ENCODE measurements at places on chromosomes 2 and 18.

GRCh38 chr2:157843935-157844334, 32.2 kb downstream of the ACVR1 start:
- no peak for DNase-seq

DNA sequence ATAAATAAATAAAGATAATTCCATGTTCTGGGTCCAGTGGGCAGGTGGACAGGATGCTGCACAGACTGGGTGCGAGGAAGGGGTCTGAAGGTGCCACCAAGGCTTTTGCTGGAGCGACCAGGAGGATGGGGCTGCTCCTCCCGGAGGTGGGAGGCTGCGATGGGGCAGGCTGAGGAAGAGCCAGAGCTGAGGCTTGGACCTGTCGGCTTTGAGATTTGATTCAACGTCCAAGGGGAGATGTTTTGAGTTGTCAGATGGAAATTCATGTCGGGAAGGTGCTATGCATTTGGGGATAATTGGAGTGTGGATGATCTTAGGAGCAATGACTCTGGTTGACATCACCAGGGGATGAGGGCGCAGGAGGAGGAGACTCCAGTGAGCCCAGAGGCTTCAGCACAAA, 11.7 kb downstream of the ALLC start:
- DNase-seq = no peak

- DNase-seq = no peak
Measured at GRCh38 chr2:177622521-177622920, 229.9 kb downstream of the AGPS start.

- peak; percentile 40 for DNase-seq
Measured at GRCh38 chr2:144659731-144660275, 139.9 kb upstream of the ZEB2 start.

GRCh38 chr2:173048897-173049661, 26.6 kb upstream of the MAP3K20 start:
- DNase-seq = no peak

GRCh38 chr2:128273469-128274081, 45.1 kb downstream of the HS6ST1 start:
- no peak for DNase-seq

DNA sequence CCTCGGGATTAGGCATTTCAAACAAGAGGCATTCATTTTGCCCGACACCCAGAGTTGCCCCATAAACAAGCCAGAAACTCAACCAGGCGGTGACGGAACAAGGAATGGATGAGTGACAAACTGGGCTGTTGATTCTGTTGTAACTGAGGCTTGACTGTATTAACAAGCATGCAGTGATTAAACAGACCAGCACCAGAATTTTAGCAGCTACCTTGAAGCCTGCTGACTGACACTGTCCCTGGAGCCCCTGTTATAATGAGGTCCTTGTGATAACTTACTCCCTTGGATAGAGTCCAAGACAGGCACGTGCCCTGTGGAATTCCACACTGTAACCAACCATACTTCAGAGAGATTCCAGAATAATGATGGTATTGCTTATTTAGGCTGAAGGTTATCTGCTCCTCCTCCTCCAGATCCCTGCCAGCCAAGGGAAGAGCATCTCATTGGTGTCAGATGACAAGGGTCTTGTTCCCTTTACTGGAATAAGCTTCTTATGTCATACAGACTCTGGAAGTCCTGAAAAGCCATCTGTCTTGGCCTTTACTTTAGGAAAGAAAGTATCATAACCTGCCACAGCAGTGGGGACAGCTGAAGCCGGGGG, 97.1 kb upstream of the RMDN2 start:
- no peak for DNase-seq

- DNase-seq = no peak
Measured at GRCh38 chr2:203934041-203934492, 2.5 kb upstream of the ICOS start.

DNA sequence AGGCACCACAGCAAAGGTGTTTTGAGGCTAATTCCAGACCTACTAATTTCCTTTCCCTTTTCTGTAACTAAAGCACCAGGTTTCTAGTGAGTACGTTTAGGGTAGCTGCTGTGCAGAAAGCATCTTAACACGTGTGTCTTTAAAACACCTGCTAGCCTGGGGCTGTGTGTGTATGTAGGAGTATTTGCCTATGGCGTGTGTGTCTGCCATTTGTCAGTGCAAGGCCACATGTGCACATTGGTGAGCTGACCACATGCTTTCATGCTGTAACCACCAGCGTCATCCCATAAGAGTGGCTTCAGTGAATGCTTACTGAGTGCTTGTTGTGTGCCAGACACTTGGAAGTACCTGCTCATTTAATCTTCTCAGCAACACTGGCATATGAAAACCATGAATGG, 241.6 kb downstream of the SEPTIN10 start:
- DNase-seq = no peak

DNA sequence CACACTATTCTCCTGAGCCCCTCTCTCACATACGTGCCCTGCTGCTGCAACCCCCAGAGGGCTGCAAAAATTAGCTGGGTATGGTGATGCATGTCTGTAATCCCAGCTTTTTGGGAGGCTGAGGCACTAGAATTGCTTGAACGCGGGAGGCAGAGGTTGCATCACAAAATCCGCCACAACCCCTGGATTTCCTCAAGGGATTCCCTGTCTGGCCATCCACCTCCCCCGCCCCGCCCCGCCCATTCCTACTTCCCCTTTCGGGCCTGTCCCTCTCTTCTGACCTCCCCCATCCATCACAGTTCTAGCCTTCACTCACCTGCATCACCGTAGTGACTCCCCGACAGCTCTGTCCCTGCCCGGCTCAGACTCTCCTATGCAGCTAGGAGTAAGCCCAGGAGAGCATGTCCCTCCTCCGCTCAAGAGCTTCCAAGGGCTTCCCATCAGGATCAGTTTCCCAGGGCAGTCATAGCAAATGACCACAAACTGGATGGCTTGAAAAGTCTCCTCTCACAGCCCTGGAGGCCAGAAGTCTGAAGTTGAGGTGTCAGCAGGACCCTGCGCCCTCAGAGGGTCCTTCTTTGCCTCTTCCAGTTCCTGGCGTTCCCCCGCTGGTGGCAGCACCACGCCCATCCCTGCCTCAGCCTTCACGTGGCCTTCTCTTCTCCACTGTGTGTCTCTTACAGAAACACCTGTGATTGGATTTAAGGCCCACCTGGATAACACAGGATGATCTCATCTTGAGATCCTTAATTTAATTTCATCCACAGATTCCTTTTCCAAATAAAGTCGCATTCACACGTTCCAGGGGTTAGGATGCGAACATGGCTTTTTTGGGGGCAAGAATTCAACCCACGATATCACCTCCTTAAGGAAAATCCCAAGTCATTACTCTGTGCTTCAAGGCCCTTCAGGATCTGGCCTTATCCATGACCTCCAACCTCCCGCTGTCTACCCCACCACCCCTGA, 58.5 kb downstream of the HS1BP3 start:
- no peak for DNase-seq

DNA sequence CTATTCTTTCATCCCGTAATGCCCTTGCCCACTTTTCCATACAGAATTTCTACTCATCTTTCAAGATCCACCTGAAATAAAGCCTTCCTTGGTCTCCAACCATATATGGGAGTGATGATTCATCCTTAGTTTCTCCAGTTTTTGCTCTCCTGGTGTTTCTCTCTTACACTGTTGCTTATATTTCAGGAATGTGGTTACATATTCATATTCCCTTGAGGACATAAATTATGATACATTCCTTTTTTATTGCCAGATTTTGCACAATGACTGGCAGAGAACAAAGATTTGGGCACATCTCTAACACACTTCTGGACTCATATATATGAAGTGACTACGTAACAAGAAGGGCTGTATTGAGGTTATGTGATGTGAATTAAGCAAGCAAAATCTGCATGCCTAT, 1573.4 kb upstream of the NXPH2 start:
- no peak for DNase-seq

- no peak for DNase-seq
Measured at GRCh38 chr2:46653539-46653938, 174.2 kb downstream of the TMEM247 start.

DNA sequence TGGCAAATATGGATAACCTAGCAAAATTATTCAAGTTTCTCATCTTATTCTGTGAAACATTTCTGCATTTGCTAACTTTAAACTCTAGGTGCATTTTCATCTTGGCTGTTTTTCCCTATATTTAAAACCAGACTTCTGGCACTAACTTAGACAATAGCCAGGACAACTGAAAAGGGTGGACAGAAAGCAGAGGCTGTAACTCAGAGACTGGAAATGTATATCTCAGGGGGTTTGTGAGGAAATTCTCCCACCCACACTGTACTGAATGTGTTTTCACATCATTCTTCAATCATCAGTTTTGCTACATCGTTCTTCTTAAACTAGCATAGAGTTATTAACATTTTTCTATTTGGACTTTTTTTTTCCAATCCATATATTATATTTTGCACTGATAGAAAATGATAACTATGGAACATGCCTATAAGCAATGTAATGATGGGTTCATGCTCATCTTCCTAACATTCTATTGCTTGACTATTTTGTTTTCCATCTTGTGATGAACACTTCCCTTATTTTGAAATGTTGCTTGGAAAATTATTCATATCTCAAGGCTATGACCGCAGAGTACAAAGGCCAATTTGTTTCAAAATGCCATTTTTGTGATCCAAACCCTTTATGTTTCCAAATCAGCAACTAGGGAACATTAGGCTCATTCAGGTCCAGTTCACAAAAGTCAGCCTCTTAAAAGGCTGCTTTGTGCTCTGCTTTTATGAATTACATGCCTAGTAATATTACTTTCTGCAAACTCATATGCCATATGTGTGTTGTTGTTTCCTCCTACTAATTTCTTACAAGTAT, 125.8 kb upstream of the CDH19 start:
- DNase-seq = no peak

DNA sequence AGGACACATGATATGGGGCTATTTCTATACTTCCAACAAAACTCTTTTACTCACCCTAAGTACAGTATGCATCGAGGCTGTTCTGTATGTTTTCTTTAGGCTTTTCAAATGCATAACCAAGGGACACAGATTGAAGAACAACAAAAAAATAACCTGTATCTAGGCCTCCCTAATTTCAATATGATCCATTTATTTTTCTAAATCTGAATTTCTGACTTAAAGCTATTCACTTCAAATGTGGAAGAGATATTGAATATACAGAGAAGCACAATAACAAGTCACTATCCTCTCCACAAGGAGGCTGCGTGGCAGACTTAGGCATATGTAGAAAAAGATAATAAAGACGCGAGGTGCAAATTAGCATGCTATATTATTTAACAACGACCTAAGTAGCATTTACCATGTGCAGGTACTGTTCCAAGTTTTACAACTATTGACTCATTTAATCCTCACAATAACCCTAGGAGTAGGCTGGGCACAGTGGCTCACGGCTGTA, 39.3 kb upstream of the MFF start:
- DNase-seq = no peak

DNA sequence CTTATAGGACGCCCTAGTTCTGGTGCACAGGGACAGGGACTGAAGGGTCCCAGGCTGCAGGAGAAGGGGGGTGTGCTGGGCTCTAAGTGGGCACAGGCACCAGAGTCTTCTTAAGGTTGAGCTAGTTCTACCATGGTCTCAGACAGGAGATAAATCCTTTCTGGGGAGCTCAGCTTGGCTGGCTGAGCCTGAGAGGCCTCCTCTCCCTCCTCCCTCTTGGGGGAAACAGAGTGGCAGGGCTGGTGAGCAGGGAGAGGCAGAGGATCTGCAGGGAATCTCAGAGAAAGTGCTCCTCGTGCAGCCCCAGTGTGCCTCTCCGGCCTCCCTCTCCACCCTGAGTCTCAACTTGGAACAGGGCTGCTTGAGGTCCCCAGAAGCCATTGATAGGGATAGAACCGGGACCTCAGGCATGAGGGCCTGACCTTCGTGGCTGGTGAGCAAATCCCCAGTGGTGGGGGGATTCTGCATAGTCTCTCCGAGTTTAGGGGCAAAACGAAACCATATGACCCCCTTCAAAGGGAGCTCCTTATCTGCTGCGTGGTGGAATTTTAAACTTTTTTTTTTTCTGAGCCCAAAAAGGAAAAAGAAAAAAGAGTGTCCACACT, 2.0 kb downstream of the GDF7 start:
- DNase-seq = no peak

GRCh38 chr2:144460727-144461307, 59.1 kb downstream of the ZEB2 start:
- no peak for DNase-seq

- no peak for DNase-seq
Measured at GRCh38 chr18:6600667-6601167, 128.8 kb upstream of the ARHGAP28 start.

- peak; percentile 8 for DNase-seq
Measured at GRCh38 chr2:10688921-10689807, 611 bp downstream of the NOL10 start.

DNA sequence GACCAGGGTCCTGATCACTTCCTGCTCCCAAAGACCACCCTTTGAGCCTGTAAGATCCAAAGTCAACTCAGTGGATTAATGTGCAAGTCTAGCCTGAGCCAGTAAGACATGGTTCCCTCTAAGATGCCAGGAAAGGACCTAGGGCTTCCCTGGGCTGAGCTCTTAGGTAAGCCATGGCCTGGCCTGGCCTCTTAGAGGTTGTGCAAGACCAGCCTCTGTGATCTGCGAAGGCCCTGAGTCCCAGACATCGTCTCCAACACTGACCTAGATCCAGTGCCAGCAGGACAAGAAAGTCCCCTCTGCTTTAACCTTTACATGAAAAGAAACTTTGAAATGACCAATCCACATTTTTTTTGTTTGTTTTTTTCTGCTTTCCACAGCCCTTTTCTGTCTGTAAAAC, 73.6 kb upstream of the CYP1B1 start:
- no peak for DNase-seq

GRCh38 chr18:58495634-58496033, 133.3 kb downstream of the ALPK2 start:
- no peak for DNase-seq

DNA sequence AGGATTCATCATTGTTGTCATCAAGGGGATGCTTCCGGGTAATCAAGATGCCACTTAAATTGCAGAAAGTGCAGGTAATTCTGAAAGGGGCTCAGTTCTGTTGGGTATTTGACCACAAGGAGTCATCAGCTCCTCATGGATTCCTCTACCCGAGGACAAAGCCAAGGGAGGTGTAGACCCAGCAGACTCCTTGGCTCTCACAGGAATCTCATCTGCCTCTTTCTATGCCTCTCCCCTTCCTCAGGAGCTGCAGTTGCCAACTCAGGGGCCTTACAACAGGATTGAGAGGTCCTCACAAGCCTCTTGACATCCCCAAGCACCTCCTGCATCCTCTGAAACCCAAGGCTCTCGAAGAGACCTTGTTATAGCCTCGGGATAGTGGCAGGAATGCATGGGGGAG, 44.0 kb downstream of the ITGB6 start:
- DNase-seq = no peak

DNA sequence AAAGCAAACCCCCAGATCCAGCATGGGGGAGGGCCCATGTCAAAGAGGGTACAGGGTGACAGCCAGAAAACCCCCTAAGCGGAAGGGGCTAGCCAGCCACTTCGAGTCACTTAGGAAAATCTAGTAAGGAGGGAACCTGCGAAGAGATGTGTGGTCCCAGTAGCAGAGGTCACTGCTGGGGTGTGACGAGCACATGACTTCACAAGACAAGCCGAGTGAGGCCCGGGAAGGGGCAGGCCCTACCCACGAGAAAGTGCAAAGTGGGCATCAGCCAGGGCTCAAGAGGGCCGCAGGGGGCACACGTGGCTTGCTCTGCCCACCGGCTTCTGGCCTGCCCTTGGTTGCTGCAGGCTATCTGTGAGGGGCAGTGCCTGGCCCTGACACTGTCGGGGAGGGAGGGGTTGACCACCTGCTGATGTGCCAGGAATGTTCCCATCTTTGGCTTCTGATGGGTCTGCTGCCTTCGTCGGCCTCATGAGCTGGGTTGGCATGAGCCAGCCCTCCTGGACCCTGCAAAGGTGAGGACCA, 11.5 kb downstream of the ODC1 start:
- DNase-seq = no peak
